Smooth muscle cell of the coronary artery (primary cell): ENCODE measurements at places on chromosomes 3 and 15. TPM values are rescaled to one million over a fixed set of nuclear protein-coding genes. Genes with fewer than 3 reads are reported as not detected.

The ACKR2 gene
- 0.15 and 0.35 TPM in 2 replicates for total RNA-seq

The STRA6 gene
- 26.2 TPM in 1 of 2 replicates, not detected in the other for total RNA-seq

The SORD gene
- 7.1 and 9.5 TPM in 2 replicates for total RNA-seq

The TUSC7 gene
- total RNA-seq: not detected in 2 replicates
